ENCODE measurements at places on chromosomes 7 and 10.

DNA sequence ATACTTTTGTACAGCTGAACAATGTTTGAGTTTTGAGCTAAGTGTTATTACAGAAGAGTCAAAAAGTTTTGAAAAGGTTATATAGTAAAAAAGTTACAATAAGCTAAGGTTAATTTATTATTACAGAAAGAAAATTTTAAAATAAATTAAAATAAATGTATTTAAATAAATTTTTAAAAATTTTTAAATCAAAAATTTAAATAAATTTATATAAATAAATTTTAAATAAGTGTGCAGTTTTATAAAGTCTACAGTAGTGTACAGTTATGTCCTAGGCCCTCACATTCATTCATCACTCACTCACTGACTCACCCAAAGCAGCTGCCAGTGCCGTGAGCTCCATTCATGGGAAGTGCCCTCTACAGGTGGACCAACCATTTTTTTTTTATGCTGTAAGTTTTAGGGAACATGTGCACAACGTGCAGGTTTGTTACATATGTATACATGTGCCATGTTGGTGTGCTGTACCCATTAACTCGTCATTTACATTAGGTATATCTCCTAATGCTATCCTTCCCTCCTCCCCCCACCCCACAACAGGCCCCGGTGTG is 462.9 kb upstream of the ZMIZ1 start:
- DNase-seq = peak; percentile 29

- DNase-seq = no peak
Observed at GRCh38 chr7:129014501-129015101, 40.3 kb downstream of the TNPO3 start.

DNA sequence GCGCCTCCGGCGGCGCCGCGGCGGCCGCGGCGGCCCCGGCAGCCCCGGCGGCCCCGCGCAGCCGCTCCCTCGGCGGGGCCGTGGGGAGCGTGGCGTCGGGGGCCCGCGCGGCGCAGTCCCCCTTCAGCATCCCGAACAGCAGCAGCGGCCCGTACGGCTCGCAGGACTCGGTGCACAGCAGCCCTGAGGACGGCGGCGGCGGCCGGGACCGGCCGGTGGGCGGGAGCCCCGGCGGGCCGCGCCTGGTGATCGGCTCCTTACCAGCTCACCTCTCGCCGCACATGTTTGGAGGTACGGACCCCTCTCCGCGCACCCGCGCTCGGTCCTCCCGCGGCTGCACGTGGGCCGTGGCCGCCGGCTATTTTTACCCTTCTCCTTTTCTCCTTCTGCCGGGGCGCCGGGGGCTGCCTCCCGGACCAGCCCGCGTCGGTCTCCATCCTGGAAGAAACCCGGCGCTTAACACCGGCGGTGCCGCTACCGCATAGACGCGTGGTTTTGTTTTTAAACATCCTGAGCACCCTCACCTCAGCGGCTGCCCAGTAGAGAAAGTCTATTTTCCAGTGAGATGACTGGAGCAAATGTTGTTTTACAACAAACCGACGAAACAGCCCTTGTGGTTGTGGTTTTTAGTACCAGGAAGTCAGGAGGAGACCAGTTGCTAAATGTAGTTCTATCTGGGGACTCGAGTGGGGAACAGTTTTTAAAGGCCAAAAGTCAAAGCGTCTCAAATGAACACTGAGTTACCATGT is 1.3 kb downstream of the ZNRF2 start:
- peak; percentile 56 for DNase-seq

- DNase-seq = no peak
Observed at GRCh38 chr10:80771902-80772555, 234.3 kb downstream of the SH2D4B start.

DNA sequence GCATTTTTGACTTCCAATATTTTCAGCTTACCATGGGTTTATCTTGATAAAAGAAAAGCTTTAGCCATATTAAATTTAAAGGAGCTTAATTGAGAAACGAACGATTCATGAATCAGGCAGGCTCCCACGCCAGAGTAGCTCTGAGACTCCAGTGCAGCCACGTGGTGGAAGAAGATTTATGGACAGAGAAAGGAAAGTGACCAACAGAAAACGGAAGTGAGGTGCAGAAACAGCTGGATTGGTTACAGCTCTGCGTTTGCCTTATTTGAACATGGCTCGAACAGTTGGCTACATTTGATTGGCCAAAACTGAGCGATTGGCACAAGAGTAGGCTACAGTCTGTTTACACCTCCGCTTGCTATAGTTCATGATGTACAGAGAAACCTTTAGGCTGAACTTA is 395.4 kb downstream of the GATA3 start:
- DNase-seq = no peak

- no peak for DNase-seq
Observed at GRCh38 chr10:98997596-98997995, 238.1 kb downstream of the HPSE2 start.

- no peak for DNase-seq
Observed at GRCh38 chr7:29247224-29247962, 52.8 kb downstream of the CHN2 start.

DNA sequence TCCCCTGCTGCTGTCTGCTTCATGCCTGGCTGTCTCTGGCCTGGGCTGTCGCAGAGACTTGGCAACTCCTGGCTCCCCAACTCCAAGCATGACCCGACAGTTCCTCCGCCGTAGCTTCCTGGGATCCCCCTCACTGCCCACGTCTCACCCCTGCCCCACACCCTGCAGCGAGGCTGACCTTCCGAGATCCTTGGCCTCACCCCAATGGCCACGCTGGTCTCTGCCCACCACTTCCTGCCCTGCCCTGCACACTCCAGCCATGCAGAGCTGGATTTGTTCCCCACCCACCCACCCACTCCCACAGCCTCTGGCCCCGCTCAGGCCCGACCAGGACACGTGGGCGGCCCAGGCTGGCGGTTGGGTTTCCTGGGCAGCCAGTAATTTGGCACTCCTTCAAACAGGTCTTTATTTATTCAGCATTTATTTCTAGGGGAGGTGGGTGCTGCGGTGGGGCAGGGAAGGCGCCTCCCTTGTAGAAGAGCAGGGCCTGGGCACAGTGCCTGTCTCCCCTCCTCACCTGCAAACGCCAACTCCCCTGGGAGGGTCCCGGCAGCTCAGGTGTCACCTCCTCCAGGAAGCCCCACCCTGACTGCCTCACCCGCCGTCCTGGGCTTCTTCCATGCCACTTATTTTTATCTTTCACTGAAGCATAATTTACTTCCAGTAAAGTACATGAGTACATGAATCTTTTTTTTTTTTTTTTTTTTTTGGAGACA is 25.5 kb downstream of the GTF2IRD1 start:
- peak; percentile 41 for DNase-seq
